ENCODE measurements at places on chromosomes 12 and 14.
A peak's percentile ranks its signal among the peaks of the same experiment; 100 is the strongest.

- DNase-seq, result no peak
Measured at GRCh38 chr14:85387181-85387580, 142.8 kb upstream of the FLRT2 start.

- no peak for DNase-seq
Measured at GRCh38 chr12:104747330-104747729, 210.8 kb downstream of the SLC41A2 start.

DNA sequence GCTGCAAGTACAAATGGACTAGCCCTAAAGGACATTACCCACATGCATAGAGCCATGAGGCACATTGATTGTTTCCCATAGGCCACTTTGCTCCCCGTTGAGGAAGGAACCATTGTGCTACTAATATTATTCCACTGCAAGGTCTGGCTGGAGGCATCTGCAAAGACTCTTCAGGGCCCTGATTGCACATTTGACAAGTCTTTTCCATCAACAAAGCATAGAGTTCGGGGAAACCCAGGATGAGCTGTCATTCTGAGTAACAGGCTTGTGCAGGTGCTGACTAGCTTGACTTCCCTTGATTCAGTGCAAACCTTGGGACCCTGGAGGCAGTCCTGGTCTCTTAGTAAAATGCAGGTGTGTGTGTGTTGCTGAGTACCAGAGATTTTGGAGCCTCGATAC lies 73.8 kb downstream of the SUSD6 start:
- DNase-seq, result no peak

DNA sequence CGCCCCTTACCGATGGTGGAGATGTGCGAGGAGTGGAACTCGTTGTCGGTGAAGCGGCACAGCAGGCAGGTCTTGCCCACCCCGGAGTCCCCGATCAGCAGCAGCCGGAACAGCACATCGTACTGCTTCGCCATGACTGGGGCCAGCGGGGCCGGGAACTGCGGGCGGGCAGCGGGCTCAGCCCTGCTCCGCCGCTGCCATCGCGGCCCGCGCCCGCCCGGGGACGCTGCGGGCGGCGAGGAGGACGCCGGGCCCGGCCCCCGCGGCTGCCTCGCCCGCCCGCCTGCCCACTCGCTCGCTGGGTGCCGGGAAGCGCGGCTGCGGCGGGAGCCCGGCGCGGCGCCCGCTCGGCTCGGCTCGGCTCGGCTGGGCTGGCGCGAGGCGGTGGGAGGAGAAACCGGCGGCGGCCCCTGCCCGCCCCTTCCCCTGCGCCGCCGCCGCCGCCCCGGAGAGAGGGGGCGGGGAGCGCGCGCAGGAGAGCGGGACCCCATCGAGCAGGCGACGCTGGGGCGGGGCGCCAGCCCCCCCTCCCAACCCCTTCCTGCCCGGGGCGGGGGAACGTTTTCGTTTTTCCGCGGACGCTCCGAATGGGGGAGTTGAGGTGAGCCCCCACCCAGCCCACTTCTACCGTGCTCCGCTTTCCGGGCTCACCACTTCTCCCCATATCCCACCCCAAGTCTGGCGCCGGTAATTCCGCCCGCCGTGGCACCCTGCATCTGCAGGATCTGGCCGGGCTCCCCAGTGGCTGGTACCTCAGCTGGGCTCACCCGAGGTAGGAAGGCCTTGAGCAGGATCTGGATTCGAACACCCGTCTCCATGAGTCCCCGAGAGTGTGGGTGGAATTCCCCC lies at the start of gene RAB15:
Gene RAB15, minus strand, starts transcription at position 394 of the 849 bp plus-strand sequence. Its CDS starts 260 bp downstream, at position 134.
- DNase-seq, result no peak

DNA sequence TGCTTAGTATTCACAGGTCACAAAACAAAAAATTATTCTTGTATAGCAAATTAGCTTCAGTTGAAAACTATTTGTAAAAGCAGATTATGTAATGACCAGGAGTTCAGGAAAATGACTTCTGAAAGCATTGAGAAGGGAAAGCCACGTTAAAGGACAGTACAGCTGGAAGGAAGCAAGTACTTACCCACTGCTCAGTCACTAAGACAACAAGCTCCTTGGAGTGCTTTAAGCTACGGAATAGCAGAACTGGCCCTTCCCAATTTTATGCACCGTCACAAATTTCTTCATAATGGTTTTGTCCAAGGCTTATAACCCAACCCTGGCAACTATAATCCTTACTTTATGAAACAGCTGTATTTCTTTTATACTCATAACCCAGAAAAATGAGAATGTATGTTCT lies 13.0 kb upstream of the SNAPC1 start:
- peak; percentile 68 for DNase-seq

DNA sequence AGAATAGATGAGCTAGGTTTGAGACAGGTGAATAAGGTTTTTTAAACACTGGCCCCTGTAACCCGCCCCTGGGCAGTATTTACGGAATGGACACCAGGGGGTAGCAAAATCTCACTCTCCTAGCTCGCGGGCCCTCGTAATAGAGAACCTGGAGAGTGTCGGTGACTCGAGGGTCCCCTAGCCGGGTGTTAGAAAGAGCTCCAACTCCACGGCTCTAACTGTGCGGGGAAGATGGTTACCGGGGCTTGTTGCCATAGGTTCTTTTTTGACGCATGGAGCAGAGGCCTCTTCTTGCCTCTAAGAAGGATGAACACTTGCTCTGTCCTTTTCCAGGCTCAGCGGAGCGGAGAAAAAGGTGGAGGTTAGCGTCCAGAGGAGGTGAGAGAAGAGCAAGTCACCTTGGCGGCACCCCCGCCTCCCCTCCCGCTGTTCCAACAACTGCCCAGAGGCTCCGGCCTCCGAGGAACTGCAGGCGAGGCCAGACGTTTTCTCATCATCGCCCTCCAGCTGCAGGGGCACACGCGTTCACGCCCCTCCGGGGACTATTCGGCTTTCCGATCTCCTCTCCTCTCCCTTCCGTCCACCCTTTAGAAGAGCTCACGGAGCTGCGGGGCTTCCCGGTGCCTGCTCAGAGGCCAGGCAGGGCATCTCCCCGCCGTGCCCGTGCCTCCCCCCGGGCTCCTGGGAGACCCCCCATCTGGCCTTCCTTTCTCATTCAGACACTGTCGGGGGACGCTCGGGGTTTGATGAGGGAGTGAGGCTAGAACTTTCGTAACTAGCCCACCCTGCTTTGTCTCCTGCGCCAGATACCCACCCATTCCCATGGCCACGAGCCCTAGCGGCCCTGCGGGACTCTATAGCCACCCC lies 1.4 kb upstream of the ARHGEF40 start:
- no peak for DNase-seq

DNA sequence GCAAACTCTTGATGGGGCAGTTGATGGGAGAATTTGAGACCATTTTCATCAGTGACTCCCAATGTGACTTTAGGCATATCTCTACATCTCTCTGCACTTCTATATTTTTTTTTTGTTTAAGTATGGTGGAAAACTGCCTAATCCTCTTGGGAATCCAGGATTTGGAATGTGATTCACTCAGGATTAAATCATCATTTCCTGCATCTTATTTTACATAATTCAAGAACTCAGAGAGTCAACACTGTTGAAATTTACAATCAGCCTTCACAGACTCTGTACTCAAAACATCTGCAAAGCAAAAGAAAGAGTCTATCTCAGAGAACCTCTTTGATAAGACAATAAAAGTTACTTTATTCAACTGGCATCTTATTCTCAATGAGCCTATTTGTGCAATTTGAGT lies 260.7 kb upstream of the NOS1 start:
- no peak for DNase-seq

DNA sequence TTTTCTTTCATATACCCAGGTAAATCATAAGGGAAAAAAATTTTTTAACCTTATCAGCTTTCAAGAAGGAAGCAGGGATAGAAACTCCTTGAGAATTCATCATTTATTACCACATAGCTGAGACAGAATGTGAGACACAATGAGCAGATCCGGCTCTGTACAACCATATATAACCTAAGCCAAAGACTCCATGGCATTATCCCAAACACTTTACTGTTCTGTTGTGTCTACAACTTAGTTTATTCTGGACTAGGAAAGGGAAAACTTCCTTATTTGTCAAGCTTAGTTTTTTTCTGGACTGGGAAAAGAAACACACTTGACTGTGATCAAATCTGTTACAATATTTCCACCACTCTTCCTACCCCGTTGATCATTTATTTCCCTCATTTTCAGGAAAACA lies 38.3 kb upstream of the CATSPERB start:
- no peak for DNase-seq

GRCh38 chr14:50677527-50678063 lies 9.5 kb upstream of the SAV1 start:
- DNase-seq, result peak; percentile 92

DNA sequence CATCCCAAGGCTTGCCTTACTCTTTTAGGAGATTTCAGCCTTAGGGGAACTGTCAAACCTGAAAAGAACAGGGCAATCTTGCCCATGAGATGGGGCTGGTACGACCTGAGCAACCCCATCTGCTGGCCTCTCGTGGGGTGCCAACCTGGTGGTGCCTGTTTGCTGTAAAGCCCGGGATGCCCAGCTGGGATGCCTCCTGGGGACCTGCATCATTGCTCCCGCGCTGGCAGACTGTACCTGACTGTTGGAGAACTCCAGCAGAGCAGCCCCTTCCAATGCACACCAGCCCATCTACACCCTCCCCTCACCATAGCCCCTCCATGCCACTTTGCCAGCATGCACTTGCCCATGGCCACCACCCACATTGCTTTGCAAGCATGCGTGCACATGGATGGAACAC lies 335.7 kb downstream of the RPS29 start:
- DNase-seq, result no peak

DNA sequence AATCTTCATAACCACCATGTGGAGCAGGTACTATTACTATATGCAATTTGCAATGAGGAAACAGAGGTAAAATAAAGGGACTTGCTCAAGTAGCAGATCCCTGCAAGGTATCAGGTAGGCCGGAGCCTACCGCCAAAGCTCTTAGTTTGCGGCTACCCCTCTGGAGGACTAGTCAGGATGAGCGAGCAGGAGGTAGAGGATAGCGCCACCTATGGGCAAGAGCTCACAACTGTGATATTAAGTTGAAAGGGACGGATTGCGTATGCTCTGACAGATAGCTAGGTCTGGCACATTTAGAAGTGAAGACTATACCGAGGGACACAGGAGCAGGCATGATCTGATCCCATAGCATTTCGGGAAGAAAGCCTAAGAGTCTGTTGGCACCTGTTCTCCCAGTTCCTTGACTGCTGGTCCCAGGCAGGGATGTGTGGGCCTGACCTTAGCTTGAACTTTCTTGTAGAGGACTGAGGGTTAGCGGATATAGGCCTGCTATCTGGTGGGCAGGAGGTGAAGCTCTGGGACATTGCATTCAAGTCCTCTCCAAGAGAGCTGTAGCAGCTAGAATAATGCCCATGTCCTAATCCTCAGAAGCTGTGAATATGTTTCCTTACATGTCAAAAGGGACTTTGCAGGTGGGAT lies 48.0 kb downstream of the SLC17A8 start:
- DNase-seq, result no peak

DNA sequence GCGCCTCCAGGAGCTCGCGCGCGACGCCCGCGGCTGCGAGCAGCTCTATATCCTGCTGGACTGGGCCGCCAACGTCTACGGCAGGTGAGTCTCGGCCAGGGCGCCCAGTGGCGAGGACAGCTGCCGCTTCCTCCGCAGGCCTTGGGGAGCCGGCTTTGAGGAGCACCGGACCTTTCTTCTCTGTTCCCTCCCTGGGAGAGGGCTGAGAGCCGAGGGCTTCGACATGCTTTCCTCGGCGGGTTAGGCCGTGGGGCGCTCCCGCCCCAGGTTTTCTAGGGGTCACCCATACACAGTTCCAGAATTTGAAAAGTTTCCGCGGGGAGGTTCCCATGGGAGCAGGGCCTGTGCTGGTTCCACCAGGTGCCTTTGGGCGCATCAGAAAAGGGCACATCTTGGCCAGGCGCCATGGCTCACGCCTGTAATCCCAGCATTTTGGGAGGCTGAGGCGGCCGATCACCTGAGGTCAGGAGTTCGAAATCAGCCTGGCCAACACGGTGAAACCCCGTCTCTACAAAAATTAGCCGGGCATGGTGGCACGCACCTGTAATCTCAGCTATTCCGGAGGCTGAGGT lies 8.2 kb downstream of the EXOC3L4 start:
- no peak for DNase-seq

DNA sequence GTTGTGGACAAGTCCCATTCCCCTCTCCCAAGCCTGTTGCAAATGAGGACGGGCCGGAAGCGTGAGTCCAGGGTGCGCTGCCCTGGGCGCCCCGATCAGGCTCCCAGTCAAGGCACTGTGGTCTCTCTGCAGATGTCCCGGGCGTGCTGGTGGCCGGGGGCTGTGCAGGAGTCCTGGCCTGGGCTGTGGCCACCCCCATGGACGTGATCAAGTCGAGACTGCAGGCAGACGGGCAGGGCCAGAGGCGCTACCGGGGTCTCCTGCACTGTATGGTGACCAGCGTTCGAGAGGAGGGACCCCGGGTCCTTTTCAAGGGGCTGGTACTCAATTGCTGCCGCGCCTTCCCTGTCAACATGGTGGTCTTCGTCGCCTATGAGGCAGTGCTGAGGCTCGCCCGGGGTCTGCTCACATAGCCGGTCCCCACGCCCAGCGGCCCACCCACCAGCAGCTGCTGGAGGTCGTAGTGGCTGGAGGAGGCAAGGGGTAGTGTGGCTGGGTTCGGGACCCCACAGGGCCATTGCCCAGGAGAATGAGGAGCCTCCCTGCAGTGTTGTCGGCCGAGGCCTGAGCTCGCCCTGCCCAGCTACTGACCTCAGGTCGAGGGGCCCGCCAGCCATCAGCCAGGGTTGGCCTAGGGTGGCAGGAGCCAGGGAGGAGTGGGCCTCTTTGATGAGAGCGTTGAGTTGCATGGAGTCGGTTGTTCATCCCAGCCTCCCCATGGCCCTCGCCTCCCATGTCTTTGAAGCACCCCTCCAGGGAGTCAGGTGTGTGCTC lies 6.3 kb downstream of the SLC25A47 start:
- DNase-seq, result no peak

DNA sequence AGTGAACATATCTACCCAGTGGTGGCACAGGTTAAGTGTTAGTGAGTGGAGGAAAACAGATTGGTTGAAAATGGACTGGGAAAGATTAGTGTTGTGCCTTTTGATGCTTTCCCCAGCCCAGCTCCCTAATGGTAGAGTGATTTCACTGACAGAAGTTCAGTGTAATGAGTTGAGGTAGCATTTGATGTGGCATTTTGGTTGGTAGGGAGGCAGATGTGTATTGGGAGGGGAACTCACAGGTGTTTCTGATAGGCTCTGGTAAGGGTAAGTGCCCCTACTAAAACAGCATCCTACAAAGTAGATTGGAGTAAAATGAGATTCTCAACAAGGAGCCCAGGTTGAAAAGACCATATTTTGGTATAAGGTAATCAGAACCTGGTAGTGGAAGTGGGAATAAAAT lies 4.2 kb downstream of the TBK1 start:
- DNase-seq, result no peak

DNA sequence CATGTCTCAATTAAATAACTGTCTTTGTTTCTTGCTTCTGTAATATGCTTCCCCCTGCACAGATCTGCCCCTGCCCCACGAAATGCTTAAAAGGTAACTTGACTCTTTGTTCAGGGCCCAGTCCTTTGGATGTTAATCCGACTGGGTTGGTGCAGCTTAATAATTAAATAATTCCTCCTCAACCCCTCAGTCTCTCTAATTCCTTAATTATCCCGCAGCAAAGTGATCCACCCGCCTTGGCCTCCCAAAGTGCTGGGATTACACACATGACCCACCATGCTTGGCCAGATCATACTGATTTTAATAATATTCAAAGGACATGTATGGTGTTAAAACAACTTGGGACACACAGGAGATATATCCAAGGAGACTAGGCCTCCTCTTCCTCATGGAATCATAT lies 18.2 kb upstream of the ANAPC7 start:
- no peak for DNase-seq

- DNase-seq, result no peak
Measured at GRCh38 chr12:6947615-6948014, 3.5 kb upstream of the PTPN6 start.

Data from PC-9 (cell line).